Stimulated activated CD8-positive, alpha-beta memory T cell treated with anti-CD3 and anti-CD28 coated beads, Interleukin-7, amount 100 ng/mL, for 24 hours (primary cell): ENCODE measurements at places on chromosomes 3 and 15.

DNA sequence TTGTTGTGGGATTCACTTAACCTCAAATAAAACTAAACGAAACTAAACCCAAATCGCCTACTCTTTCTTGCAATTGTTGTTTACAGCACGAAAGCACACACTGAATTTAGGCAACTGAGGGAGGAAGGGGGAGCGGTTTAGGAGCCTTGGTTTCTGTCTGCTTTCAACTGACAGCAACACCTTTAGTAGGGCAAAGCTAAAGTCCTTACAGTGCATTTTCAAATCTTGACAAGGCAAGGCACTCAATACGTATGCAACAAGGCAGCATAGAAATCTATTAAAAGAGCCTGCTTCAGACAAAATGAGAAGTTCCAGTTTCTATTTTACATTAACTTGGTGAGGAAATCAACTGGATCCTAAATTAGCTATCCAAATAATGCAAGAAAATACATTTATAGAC lies 174.6 kb downstream of the CHST2 start:
- DNase-seq, result no peak

DNA sequence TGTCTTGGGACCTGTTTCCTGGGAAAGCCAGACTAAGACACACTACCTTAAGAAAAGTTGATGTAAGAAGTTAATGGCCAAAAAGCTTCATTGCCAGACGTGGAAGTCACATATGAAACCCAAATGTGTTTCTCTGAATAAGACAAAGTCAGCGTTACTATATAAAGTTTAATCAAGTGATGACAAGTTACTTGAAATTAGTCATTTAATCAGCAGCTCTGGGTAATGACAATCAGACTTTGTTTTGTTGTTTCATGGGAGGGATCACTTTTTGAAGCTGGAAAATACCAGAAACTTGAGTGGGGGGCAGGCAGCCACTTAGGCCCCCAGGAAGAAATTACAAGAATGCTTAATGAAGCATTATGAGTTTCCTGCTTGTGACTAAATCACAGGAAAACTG lies 218.6 kb downstream of the PTPRG start:
- no peak for DNase-seq

- DNase-seq, result no peak
Observed at GRCh38 chr3:172625404-172625803, 85.5 kb downstream of the NCEH1 start.

DNA sequence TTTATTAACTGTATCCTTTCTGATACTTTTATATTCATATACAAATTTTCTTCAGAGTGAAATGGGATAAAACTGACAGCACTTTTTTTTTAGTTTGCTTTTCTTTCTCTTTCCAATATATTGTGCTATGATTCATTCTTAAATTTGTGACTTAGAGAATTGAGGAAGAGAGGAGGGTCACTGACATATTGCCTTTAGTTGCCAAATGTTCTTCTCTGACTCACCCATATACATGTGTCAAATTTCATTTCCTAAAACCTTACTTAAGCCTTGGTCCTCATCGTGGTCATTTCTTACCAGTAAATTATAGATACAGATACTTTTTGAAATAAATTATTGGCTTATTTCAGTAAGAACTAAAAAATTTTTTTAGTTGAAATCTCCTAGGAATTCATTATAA lies 53.9 kb downstream of the CLASP2 start:
- DNase-seq, result no peak

DNA sequence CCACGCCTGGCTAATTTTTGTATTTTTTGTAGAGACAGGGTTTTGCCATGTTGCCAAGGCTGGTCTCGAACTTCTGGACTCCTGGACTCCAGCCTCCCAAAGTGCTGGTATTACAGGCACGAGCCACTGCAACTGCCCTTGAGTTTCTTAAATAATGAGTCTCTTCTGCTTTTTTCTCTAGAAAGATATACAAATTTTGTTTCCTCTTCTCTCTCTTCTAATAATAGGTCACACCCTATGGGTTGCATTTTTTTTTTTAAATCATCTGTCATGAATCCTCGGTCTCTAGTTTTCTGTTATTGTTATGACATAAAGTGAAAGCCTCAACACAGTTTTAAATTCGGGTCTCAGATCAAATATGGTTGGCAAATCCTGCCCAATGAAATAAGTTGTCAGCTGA lies 111.2 kb downstream of the IL12A start:
- no peak for DNase-seq

GRCh38 chr3:191303596-191303995 lies 25.6 kb upstream of the CCDC50 start:
- DNase-seq, result no peak

DNA sequence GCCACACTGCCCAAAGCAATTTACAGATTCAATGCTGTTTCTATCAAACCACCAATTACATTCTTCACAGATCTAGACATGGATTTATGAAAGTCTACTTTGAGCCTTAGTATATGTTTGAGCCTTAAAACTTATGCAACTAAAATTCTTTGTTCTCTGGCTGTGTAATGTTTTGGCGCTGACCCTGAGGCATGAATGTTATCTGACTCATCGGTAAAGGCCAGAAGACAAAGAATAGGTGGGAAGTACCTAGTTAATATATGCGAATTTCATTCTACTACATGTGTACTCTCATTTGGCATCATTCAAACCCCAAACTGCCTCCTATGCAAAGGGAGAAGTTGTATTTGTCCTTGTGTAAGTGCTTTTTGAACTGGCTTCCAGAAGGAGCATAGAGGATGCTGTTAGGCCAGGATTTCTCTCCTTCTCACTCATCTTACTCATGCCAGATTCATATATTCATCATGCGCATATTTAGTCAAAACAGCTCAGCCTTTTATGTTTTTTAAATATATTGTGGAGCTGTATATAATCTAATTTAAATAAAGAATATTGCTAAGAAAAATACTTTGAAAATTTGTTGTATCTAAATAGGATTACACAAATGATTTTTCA lies 204.2 kb downstream of the NFKBIZ start:
- no peak for DNase-seq

DNA sequence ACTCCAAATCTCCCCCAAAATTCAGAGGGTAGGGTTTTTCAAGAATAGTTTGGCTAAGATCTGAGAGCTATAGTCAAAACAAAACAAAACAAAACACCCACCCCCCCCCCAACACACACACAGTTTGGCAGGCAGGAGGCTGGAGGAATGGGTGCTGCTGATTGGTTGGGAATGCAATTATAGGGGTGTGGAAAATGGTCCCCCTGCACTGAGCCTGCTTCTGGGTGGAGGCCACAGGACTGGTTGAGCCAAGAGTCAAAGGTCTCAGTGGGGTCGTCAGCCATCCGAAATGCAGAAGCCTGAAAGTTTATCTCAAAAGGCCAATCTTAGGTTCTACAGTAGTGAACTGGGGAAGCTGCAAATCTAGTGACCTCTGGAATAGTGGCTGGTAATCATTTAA lies 2.5 kb upstream of the HACD2 start:
- DNase-seq, result no peak
